EL (cell line): ENCODE measurements at places on chromosomes 7 and 10.

DNA sequence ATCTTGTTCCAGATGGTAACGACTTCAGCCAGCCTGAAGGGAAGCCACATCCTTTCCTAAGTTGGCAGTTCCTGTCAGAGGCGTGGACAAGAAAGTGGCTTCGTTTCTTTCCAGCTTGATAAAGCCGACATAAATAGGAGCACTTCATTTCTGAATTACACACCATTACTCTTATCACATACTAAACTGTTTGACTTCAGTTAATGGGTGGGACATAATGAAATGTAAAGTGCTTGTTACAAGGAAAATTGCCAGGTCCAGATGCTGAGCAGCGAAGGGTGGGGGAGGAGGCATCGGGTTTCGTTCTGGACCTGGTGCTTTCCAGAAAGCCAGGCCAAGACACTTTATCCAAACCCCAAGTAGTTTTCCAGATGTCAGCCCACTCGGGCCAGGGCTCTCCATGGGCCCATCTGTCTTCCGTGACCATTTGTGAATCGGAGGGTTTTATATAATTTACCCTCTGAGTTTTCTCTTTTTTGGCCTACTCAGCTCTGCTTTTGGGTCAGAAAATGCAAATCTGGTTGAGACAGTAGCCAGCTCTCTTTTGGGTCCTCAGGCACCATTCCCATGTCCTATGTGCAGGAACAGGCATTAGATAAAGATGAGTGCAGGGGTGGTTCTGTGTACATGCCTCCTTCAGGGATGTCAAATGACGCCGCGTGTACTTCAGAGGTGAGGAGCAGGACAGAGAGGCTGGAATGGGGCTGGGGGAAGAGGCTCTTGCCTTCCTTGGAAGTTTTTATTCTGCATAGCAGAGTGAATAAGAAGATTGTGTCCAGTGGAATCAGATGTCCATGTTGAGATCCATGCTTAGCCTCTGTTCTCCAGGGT, 90.2 kb downstream of the TACC2 start:
- DNase-seq, result no peak

GRCh38 chr10:2660276-2660675, 407.1 kb upstream of the PFKP start:
- no peak for DNase-seq

GRCh38 chr10:78761311-78761781, 307.4 kb upstream of the ZMIZ1 start:
- no peak for DNase-seq

- no peak for DNase-seq
Observed at GRCh38 chr7:40598915-40599314, 464.1 kb downstream of the SUGCT start.

GRCh38 chr7:88363869-88364268, 57.2 kb upstream of the STEAP4 start:
- no peak for DNase-seq

DNA sequence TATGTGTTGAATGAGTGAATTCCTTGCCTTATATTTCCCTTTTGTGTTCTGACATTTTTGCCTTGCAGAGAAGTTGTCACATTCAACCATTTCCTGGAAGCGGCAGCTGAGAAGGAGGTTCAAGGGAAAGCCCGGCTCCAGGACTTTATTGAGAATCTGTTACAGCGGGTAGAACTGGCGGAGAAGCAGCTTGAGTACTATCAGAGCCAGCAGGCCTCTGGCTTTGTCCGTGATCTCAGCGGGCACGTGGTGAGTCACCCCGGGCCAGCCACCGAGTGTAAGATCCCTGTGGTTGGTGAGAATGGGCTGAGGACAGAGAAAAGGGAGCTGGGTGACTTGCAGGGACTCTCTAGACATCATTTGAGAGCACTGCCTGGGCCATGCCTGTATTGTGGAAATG, 14.2 kb downstream of the ZNF365 start:
- no peak for DNase-seq
